Left cardiac atrium (tissue), 4 donors: ENCODE measurements at places on chromosomes 4 and X.
A peak's percentile ranks its signal among the peaks of the same experiment; 100 is the strongest.

DNA sequence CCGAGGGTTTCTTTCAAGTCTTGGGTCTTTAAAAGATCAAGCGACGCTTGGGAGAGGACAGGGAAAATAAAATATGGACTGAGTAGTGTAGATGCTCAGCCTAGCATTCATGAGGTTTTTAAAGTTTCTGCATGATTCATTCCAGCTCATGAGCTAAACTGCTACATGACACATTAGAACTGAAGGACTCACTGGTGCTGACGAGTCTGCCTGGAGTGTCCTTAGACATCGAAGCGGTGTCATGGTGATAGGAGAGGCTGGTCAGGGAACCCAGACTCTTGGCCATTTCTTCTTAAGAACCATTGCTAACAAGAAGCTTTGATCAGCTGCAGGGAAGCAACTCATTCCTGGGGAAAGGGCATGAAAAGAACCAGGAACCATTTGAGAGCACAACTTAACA is 158.6 kb downstream of the TRIML1 start:
- DNase-seq, result no peak

DNA sequence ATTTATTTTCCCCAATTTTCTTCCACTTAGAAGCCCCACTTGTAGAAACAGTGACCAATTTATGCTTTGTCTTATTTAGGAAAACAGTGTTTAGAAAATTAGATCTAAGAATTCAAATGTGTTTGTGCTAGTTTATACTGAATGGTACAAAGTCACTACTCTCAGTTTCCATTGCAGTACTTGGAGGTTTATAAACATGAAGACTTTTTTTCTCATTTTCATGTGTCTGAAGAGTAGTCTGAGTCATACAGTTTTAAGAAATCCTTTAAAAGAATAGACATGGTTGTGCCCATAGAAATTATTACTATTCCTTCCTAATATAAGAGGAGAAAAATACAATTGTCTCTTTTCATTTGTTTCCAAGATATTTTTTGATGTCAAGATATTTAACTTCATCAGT is 458.7 kb downstream of the NAF1 start:
- DNase-seq, result no peak

- DNase-seq, result no peak
These were observed 69.7 kb downstream of the ANKRD50 start for GRCh38 chr4:124642846-124643245.

DNA sequence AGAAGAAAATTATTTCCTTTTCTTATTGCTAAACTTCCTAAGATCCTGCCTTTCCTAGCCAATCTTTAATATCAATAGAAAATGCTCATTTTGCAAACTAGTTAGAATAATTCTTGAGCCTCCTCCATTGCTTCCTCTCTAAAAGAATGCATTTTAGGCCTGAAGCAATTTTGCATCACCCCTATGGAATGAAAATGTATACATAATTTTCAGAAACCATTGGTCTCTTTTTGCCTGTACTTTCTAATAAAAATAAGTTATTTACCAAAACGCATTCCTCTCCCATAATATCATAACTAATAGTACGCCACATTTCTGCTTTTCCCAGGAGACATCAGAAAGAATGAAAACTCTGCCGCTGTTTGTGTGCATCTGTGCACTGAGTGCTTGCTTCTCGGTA is 1.7 kb downstream of the MUC7 start:
- DNase-seq, result no peak

DNA sequence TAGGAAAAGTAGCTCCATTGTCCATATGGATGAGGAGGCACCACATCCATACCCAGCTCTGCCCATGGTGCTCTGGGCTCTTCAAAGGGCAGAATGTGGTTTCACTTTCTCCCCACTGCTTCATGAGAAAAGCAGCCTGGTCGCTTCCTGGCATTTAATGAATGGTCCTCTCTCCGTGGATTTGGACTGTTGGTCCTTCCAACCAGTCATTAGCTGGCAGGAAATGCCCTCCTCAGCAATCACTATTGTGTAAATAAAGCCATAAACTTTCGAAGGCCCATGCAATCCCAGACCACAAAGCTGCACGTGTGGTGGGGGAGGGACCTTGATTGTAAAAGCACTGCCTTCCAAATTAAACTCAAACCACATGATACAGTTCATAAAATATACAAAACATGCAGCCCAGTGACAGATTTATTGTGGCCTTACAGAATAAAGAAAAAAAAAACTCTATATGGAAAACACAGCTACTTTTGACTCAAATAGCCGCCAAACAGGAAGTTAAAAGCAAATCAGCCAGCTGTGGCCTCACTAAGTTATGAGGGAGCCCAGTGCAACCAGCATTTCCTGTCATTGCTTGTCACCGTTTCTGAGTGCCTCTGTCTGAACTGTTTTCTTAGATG is 8.1 kb downstream of the MBNL3 start:
- DNase-seq, result no peak

GRCh38 chrX:69551421-69552009 is 47.4 kb downstream of the NALF2 start:
- no peak for DNase-seq

DNA sequence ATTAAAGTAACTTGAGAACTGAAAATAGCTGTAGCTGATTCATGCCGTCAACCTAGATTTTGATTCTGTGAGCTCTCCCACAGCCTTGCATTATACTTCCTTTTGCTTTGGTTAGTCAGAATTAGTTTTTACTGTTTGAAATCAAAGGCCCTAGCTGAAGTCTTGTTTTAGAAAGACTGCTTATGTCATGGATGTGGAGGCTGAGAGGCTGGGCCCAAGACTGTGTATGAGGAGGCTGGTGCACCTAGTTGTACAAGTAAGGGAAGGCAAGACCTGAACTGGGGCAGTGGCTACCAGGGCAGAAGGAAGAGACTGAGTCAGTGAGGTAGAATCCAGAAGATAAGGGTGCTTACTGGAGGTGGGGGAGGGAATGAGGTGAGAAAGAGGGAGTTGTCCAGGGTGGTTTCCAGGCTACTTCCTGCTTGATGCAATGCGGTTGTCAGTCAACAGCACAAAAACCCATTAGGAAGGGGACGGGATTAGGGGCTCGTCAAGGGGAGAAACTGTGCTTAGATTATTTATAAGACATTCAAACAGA is 76.2 kb upstream of the PAGE3 start:
- no peak for DNase-seq

GRCh38 chr4:8427761-8428287 is 12.7 kb downstream of the ACOX3 start:
- peak; percentile 61 for DNase-seq

- no peak for DNase-seq
These were observed 719.5 kb upstream of the SLIT2 start for GRCh38 chr4:19531906-19532848.

- no peak for DNase-seq
These were observed 57.0 kb upstream of the MAP9 start for GRCh38 chr4:155433636-155434360.

DNA sequence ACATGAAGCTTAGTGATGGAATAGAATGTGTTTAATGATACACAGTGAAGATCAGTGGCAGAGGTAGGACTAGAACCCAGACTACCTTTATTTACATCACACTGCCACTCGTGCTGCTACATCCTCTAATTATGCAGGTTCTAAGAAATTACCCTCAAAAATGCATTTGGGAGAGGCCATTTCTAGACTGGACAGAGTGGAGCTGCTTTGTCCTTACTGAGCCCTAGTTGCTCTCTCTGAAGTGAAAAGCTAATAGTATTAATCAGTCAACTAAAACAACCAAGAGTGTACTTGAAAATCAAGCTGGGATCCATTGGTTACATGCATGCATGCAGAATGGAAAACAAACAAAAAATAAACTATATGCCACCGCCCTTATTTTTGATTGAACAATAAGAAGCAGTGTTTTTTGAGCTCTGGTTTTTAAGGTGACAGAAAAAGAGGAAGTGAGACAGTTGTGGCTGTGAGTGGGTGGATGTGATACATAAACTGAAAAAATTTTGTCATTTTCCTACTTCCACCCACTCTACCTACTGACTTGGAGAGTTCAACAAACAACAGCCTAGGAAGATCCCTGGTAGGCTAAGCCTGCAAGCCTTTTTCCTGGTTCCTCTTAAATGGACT is 6.8 kb upstream of the VSIG4 start:
- DNase-seq, result no peak

GRCh38 chr4:123301923-123302322 is 94.7 kb upstream of the SPRY1 start:
- DNase-seq, result no peak

DNA sequence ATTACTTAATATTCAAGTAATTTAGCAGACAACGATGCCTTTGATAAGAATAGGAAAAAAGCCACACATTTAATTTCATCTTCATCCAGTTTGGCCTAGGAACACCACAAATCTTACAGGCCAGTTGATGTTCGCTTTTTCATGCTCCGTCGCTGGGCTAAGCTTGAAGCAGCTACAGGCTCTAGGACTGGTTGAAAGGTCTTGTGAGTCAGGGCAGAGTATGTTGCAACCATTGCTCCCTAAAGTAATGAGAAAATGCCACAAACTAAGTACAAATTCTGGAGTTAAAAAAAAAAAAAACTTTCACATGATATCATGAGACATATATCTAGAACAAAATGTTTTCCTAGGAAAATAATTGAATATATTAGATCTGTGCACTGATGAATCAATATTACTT is 123.8 kb downstream of the RPS6KA6 start:
- DNase-seq, result no peak

- DNase-seq, result no peak
These were observed 83.9 kb upstream of the NKX1-1 start for GRCh38 chr4:1490011-1490653.

- no peak for DNase-seq
These were observed 166.5 kb downstream of the FBXW7 start for GRCh38 chr4:152369203-152369901.

GRCh38 chrX:13805241-13805640 is 11.7 kb downstream of the GPM6B start:
- no peak for DNase-seq

- no peak for DNase-seq
These were observed 112.4 kb downstream of the EGF start for GRCh38 chr4:110025056-110025455.

GRCh38 chr4:122705547-122706117 is 26.9 kb upstream of the BBS12 start:
- no peak for DNase-seq

- DNase-seq, result no peak
These were observed 77.3 kb downstream of the SMIM20 start for GRCh38 chr4:25991340-25991739.

DNA sequence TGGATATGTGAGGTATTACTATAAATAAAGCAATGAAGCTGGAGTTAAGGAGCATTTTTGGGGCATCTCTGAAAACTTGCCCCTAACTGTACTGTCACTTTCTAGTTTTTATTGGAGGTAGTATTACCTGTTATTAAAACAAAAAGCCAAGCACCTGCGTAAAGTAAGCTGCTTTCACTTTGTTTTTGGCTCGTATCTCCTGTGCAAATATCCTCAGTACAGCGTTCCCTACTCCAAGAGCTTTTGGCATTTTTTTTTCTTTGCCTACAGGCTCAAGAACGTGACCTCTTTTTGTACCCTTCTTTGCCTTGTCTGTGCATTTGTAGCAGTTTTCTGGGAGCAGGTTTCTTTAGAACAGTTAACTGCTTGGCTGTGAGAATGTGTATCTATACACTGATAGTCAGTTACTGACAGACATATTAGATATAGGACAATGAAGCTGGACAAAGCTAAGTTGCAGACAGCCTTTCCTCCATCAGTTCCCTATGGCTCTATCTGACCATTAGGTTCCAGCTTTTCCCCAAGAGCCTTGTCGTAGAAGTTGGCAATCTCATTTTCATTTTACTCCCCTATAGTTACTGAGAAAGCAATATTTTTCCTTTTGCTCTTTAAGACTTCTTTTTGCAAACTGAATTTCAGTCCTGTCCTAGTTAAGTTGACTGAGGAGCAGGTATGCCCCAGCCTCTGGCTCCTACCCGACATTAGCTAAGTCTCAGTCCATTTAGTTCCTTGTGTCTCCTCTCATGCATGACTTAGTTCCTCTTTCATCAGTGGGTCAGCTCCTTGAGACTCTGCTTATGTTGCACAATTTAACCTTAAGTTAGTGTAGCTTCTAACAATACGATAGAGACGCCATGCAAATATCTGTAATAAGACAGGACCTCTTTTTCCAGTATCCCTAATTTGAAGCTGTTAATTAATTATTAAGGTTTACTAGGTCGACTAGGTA is 71.5 kb upstream of the HPRT1 start:
- DNase-seq, result no peak

- DNase-seq, result no peak
These were observed 31.7 kb upstream of the ZNF41 start for GRCh38 chrX:47514533-47515235.

GRCh38 chr4:78565971-78566372 is 14.4 kb downstream of the ANXA3 start:
- no peak for DNase-seq

DNA sequence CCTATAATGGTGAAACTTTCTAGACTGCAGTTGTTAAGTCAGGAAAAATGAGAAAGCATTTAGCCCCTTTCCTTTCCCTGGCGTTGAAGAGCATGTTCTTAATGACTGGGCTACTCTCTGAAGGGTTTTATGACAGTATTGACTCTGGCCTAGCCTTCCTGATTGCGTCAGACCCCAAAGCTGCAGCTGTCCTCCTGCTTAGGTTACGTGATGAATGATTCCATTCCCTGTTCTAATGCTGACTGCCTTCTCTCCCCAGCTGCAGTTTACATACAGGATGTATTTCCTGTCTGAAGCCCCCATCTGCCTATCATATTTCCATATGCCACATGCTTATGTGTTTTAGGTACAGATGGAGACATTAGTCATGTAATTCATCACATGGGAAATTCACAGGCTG is 105.8 kb upstream of the EGFL6 start:
- no peak for DNase-seq

DNA sequence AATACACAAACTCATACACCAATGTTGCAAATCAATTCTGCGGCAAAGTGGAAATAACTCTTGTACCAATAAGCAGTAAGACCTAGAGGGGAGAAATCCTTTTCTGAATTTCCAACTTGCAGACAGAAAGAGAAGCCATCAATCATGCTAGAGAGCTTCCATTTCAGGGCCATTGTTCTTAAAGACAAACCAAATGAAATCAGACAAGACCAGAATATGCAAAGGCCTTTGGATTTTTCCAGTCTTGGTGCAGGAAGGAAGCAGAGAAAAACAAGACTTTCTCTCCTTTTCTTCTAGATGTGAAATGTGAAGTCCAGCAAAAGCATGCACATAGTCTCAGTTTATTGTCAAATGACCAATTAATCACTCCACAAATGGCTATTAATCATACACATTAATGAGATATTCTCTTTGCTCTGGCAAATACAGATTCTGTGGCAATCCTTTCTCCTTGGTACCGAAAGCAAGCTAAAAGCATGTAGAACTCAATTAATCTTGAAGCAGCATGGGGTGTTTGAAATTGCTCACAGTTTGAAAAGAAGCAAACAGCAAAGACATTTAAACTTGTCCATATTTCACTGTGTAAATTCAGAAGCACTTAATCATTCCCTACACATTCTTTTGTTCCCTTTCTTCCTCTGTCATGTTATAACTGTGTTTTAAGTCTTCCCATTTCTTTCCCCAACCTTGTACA is 466.1 kb downstream of the GPAT3 start:
- no peak for DNase-seq
